ENCODE measurements at places on chromosomes 3 and 15. TPM values are rescaled to one million over a fixed set of nuclear protein-coding genes. Genes with fewer than 3 reads are reported as not detected.

The GUCA1C gene
- total RNA-seq: not detected

The MUC4 gene
- total RNA-seq: not detected

The DPH3 gene
- 40.3 TPM for total RNA-seq

The LDHAL6B gene
- not detected for total RNA-seq

The LMAN1L gene
- total RNA-seq: not detected

The USF3 gene
- 42.6 TPM for total RNA-seq

The GPR62 gene
- 0.23 TPM for total RNA-seq

The SPATA12 gene
- not detected for total RNA-seq

The CGNL1 gene
- total RNA-seq: 0.78 TPM

All from gastrocnemius medialis (tissue), 4 donors.